ENCODE measurements at places on chromosomes 11 and 22. TPM values are rescaled to one million over a fixed set of nuclear protein-coding genes. Genes with fewer than 3 reads are reported as not detected.

Gene VPS37C
- polyA plus RNA-seq: 15.4 TPM

Gene AASDHPPT
- polyA plus RNA-seq: 15.7 TPM

Gene EIF1AD
- polyA plus RNA-seq: 32.6 TPM

Gene AIFM3
- 2.1 TPM for polyA plus RNA-seq

Gene SLC43A1
- polyA plus RNA-seq: 79.5 TPM

Gene RAB1B
- 306 TPM for polyA plus RNA-seq

Gene CD3D
- not detected for polyA plus RNA-seq

Gene ASRGL1
- 19.9 TPM for polyA plus RNA-seq

Gene TRAF6
- 4.6 TPM for polyA plus RNA-seq

Gene OR5P2
- 0.06 TPM for polyA plus RNA-seq

Gene FAM227A
- polyA plus RNA-seq: 2.1 TPM

Gene CRYBA4
- 3.1 TPM for polyA plus RNA-seq

Gene ADM2
- 3.3 TPM for polyA plus RNA-seq

Gene SART1
- 22.4 TPM for polyA plus RNA-seq

Gene SGSM1
- polyA plus RNA-seq: 4.6 TPM

Gene UPK3A
- 2.4 TPM for polyA plus RNA-seq

Gene APOC3
- not detected for polyA plus RNA-seq

Gene AQP11
- polyA plus RNA-seq: 1.5 TPM

Gene FGF19
- 14.8 TPM for polyA plus RNA-seq

Gene SLCO2B1
- polyA plus RNA-seq: 0.03 TPM

Gene OR52N4
- 3.5 TPM for polyA plus RNA-seq

Gene OR2AG1
- polyA plus RNA-seq: not detected

Gene GLB1L2
- polyA plus RNA-seq: 5.7 TPM
